Activated T-helper 1 cell treated with anti-CD3 and anti-CD28 coated beads, Interleukin-2, amount 50 U/mL, for 16 hours (primary cell): ENCODE measurements at places on chromosomes 6 and 20.

GRCh38 chr6:6752129-6752528 is 163.6 kb downstream of the LY86 start:
- no peak for DNase-seq

- DNase-seq = no peak
Observed at GRCh38 chr6:129976110-129976509, 42.3 kb upstream of the L3MBTL3 start.

- no peak for DNase-seq
Observed at GRCh38 chr20:50450881-50451752, 59.1 kb upstream of the PTPN1 start.

- no peak for DNase-seq
Observed at GRCh38 chr6:139433631-139434419, 59.4 kb upstream of the CITED2 start.

DNA sequence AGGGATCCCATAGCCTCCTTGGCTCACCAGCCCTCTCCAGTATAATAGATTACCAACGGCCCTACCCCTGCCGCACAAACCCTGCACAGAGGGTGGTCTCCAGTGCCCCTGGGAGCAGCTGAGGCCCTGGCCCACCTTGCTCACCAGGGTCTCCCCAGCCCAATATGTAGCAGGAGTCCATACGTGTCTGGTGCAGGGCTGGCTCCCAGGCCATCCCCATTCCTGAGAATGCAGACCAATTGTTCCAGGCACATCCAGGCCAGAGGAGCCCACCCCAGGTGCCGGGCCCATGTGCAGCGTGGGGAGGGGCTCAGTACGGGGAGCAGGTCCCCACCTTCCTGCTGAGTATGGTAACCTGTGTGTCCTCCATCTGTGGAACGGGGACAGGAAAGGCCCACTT is 251.9 kb downstream of the TAF4 start:
- no peak for DNase-seq

- no peak for DNase-seq
Observed at GRCh38 chr6:79571030-79571367, 33.8 kb upstream of the LCA5 start.

DNA sequence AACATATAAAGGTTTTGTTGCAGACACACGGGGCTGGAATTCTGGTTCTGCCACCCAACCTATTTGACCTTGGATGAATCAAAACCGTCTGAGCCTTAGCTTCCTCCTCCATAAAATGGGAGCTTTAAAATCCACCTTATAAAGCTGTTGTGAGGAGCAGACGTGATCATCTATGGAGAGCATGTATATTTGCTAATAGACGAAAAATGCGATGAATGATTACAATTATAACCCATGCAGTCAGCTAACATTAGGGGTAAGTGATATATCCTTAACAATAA is 586 bp upstream of the NUP153 start:
- DNase-seq = no peak

DNA sequence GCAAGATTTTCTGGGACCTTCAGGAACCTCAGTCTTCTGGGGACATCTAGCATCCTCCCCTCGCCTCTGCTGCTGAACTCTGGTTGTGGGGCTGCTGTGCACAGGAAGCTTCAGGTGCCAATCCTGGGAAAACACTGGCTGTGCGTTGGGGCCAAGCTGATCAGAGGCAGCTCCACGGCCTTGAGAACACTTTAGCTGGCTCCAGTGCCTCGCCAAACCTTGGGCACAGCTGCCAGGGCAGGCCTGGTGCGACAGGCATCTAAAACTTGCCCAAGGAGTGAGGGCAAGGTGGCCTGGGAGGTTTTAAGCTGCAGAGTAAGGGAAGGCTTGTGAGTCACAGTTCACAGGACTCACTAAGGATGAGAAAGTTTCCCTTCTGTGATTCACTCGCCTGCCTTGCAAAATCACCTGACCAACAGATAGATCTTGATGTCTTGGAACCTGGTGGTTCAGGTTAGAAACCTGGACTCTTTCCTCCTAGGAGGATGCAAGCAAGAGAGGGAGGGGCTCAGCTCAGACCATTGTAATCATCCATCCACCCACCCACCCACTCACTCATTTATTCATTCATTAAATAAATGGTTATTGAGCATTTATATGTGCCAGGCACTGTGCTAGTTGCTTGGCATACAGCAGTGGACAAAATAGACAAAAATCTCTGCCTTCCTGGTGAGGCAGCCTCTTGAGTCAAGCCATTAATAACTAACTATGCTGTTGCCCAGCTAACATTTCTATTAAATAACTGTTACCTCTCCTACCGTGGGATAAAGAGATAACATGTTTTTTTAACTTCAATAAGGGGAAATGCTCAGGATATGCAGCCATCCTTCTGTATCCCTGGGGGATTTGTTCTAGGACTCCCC is 2.5 kb upstream of the SPATS1 start:
- DNase-seq = no peak

GRCh38 chr20:11158589-11158988 is 484.8 kb upstream of the JAG1 start:
- no peak for DNase-seq

DNA sequence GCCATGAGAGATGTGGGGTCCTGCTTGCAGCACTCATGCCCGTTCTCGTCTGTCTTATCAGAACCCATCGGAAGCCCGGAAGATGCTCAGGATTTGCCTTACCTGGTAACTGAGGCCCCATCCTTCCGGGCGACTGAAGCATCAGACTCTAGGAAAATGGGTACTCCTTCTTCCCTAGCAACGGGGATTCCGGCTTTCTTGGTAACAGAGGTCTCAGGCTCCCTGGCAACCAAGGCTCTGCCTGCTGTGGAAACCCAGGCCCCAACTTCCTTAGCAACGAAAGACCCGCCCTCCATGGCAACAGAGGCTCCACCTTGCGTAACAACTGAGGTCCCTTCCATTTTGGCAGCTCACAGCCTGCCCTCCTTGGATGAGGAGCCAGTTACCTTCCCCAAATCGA is 8.3 kb downstream of the PI16 start:
- peak; percentile 55 for DNase-seq

- no peak for DNase-seq
Observed at GRCh38 chr20:755941-756340, 12.4 kb downstream of the SLC52A3 start.

DNA sequence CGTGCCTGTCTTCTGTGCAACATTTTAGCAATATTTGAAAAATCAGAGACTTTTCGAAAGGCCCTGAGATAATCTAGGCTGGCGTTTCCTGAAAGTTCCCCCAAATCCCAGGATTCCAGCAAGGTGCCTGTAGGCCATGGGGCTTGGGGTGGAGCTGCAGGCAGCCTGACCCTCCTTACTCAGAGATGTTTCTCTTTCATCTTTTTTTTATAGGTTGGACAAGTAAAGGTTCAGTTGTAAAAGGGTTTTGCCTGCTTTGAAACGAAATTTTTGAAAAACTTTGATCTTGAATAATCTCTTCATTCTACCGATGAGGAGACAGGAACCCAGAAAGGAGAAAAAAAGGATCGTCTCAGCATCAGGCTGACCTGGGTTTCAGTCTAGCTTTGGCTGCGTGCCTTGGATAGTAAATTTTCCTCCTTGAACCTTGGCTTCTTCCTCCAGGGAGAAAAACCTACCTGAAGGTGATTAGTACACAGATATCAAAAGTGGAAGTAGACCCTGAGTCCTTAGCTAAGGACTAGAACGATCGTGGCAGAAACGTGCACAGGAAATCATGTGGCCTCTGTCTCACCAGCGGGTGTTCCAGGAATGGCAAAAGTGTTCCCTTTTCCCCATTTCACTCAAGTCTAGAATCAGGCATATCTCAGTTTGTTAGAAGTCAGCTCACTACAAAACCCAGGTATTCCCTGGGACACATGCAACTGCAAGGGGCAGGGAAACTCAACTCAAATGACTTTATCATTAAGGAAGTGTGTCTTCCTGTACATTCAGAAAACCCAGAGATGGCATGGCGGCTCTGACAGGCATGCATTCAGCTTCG is 128.2 kb upstream of the PTPN1 start:
- DNase-seq = no peak

DNA sequence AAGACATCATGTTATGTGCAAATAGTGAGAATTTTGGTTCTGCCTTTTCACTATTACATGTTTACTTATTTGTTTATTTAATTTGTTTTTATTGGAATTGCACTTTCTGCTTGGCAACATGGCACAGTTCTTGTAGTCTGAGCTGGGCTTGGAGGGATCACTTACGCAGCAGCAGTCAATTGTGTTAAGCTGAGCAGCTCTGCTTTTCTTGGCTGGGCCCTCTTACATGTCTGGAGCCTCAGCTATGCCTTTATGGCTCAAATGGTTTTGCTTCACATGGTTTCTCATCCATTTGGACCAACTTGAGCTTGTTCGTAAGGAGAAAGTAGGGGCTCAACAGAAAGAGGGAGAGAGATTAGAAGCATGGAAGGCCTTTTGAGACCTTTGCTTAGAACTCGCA is 327.5 kb upstream of the EPHA7 start:
- no peak for DNase-seq

DNA sequence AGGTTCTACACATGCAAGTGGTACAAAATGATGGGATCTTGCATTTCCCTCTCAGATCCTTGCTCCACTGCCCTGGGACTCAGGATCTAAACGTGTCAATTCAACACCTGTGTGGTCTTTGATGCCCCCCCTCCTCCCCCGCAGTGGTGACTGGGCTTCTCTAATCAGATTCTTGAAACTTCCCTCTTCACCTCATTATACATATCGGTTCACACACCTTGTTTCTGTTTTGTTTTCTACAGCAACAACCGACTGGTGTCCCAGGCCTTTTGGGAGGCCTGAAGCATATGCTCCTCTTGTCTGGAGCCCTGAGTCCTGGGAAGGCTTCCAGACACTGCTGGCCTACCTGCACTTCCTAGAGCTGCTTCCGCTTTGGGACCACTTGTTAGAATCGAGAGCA is 20.0 kb downstream of the SAMD3 start:
- DNase-seq = no peak

GRCh38 chr6:33172688-33173534 is 19.4 kb downstream of the COL11A2 start:
- no peak for DNase-seq

DNA sequence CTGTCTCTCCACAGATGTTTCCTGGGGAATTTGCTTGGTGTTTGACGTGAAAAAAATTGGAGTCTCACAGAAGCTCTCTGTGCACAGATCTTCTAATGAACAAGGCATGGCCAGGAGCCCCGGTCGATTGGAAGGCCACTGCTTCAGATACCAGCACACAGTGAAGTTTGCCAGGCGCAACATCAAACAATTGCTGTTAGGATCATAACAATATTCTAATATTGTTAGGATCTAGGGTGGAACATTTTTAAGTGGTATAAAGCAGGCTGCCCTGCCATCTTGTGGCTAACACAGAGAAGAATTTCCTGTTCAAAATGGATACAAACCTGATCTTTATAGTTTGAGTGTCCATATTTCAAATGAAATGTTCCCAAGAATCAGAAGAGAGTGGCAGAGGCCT is 64.1 kb downstream of the C6orf118 start:
- no peak for DNase-seq

- no peak for DNase-seq
Observed at GRCh38 chr6:153511896-153512496, 380.9 kb upstream of the RGS17 start.

DNA sequence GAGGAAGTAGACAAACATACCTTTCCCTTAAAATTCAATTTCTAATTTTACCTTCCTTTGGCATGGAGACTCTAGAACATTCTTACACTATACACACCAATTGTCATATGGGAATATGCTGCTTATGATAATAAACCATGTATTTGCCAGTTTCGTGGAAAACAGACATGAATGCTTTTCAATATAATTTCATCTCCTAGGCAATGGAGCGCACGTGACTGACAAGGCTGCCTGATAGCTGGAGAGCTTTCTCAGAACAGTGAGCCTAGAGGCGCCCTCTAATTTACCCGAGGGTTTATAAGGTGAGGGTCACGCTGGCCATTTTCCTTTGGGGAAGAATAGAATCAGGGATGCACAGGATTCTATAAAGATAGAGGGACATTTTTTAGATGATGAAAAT is 56.5 kb downstream of the PRR18 start:
- no peak for DNase-seq
